ENCODE measurements at places on chromosomes 7 and 10. TPM values are rescaled to one million over a fixed set of nuclear protein-coding genes. Genes with fewer than 3 reads are reported as not detected.

ST8SIA6 gene
- total RNA-seq, result not detected

TRPV5 gene
- not detected for total RNA-seq

VGF gene
- not detected for total RNA-seq

LRRC18 gene
- total RNA-seq, result not detected

MKX gene
- total RNA-seq, result 0.38 TPM

PRSS37 gene
- not detected for total RNA-seq

TAS2R41 gene
- not detected for total RNA-seq

CALML5 gene
- total RNA-seq, result not detected

GATA3 gene
- 46.3 TPM for total RNA-seq

All from activated CD4-positive, alpha-beta memory T cell treated with anti-CD3 and anti-CD28 coated beads for 36 hours (primary cell).